ENCODE measurements at places on chromosomes 4 and X. TPM values are rescaled to one million over a fixed set of nuclear protein-coding genes. Genes with fewer than 3 reads are reported as not detected.

DNA sequence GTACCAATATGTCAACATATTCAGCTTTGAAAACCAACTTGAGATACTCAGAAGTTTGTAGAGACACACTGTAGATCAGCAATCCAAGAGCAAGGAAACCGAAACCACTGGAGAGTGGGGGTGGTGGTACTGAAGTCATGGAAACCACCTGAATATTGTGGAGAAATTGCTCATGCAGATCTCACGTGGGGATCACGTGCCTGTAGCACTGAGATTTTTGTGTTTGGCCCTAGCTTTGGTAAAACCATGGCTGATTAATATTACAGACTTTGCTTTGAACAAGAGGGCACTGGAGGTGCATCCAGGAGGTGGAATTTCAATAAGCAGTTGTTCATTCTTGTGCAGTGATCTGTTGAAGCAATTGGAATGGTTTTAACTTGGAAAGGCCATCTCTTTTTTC, 47.2 kb downstream of the GBA3 start:
- no peak for ATAC-seq

- ATAC-seq = no peak
Observed at GRCh38 chrX:111013778-111014455, 82.1 kb upstream of the PAK3 start.

DNA sequence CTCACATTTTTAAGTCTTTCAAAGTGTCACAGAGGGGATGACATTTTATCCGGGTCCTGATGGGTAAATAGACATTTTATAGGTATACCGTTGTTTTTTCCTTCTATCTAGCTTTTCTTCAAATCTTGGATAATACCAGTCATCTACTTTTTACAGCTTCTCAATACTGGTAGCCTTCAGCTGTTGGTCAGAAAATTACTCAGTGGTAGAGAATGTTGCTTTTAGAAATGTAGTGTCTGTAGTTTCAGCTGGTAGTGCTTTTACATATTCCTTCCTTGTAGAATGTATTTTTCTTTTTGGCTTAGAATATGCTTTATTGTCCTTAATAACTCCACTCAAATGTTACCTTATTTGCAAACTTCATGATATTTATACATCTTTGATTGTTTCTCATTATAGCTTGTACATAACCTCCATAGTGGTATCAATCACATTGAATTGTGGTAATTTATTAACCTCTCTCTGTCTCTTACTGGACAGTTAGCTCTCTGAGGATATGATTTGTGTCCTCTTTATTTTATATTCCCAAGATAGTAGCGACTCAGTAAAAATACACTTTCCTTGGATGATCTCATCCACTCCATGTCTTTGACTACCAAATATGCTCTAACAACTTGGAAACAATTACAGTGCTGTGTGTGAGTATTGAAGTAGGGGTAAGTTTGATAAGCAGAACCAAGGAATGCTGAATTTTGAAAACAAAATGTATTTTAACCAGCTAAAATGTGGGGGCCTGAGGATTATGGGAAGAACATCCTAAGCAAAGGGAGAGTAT, 53.8 kb downstream of the RAP1GDS1 start:
- ATAC-seq = no peak

DNA sequence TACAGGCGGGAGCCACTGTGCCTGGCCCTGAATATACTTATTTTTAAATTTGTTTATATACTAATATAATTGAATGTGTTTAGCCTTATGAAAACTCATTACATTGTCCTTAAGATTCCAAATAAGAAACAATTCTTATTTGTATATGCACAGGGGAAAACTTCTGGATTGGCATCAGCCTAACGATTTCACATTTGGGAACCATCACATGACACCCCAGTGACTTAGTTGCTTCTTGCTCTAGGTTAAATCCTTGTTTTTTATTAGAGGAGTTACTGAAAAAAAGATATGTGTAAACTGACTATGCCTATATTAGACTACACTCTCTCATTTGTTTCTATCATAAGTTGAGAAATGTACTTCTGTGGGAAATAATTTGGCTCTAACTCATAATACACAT, 520.2 kb downstream of the SPRY1 start:
- no peak for ATAC-seq

DNA sequence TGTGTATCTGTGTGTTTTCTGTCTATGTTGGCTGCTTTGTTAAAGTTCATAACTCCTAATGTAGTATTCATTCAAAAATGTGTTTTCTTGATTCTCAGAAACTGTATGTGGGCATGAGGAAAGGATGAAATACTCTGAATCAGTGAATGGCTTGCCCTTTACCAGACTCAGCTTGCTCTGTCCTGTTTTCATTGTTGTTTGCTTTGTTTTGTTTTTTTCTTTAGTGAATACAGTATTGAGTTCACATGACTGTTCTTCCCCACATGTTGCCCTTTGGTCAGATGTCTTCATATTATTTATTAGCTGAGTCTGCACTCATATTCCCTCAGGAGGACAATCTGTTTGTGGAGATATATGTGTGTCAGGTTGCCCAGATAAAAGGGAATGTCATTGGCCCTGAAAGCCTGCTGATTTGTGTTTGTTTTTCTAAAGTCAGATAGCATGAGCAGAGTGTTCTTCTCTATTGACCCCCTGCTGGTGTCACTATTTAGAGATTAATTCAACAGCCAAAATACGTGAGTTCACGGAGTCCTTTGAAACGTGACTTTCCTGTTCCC, 1184.4 kb downstream of the RPA4 start:
- no peak for ATAC-seq

GRCh38 chr4:4845027-4845426, 14.4 kb upstream of the MSX1 start:
- no peak for ATAC-seq

GRCh38 chrX:87578978-87579377, 61.4 kb downstream of the KLHL4 start:
- no peak for ATAC-seq

GRCh38 chr4:7381221-7381889, 53.4 kb downstream of the PSAPL1 start:
- peak; percentile 53 for ATAC-seq

DNA sequence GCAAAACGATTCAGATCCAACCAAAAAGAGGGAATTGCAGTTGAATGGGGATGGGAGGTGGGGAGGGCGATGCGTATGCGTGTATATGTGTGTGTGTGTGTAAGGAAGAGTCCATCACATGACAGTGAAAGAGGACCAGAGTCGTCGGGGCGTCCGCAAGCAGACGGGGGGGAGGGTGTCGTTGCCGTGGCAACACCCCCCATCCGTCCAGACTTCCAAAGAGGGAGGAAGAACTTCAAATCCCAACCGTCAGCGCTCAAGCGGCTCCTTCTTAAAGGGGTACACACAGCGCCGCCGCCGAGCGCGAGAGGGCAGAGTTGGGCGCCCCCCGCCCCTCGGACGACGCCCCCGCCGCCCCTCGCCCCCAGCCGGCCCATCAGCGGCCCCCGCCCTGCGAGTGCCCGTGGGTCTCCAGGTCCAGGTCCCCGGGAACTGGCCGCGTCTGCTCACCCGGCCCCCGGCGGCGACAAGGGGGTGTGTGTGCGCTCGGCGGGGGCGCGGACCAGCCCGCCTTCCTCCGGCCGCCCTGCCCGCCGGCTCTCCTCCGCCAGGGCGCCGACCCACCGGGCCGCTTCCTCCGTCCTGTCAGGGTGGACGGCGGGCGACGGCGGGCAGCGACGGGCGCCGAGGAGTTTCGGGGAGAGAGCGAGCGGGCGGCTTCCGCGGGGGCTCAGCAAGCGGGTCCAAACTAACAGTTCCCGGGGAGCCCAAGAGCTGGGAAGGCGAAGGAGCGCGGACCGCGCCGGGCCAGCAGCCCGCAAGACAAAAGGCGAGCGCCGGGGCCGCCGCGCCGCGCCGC, 685 bp downstream of the LCORL start:
- peak; percentile 17 for ATAC-seq

GRCh38 chr4:6541789-6542188, 33.2 kb upstream of the MAN2B2 start:
- ATAC-seq = no peak

DNA sequence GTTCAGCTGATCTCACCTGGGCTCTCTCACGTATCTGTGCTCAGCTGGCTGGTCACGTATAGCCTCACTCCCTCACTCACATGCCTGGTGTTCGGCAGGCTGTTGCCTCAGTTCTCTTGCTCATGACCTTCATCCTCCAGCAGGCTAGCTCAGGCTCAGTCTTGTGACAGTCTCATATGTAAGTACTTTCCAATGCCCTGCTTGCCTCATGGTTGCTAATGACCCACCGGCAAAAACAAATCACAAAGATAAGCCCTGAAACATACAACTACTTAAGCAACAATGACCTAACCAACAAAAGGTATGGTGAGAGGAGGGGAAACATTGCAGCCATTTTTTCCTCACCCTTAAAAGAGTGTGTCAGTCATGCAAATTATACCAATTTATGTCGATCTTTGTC, 25.0 kb downstream of the MEPE start:
- no peak for ATAC-seq

Gene CXorf49
- 0.40 TPM for total RNA-seq

Gene SLC6A14
- 10.7 TPM for total RNA-seq

Gene FAM9C
- total RNA-seq = not detected

Gene SPANXB1
- total RNA-seq = not detected

Gene ART3
- not detected for total RNA-seq
